ENCODE measurements at places on chromosomes 1 and 21.

- DNase-seq, result no peak
Observed at GRCh38 chr1:181562395-181562794, 79.1 kb downstream of the CACNA1E start.

- DNase-seq, result no peak
Observed at GRCh38 chr1:41285818-41286217, 43.7 kb upstream of the SCMH1 start.

GRCh38 chr1:236875975-236876374 is 80.9 kb downstream of the MTR start:
- DNase-seq, result no peak

- DNase-seq, result no peak
Observed at GRCh38 chr1:103110701-103111100, 2.4 kb upstream of the COL11A1 start.

GRCh38 chr1:201364808-201365105 is 12.7 kb downstream of the TNNT2 start:
- no peak for DNase-seq

- no peak for DNase-seq
Observed at GRCh38 chr1:2273401-2274090, 45.4 kb downstream of the SKI start.

GRCh38 chr1:208084220-208084619 is 160.0 kb downstream of the PLXNA2 start:
- DNase-seq, result no peak

GRCh38 chr1:90964444-90965035 is 57.3 kb downstream of the ZNF644 start:
- peak; percentile 54 for DNase-seq

All from Karpas-422 (cell line).